ENCODE measurements at places on chromosomes 7 and 10.
A peak's percentile ranks its signal among the peaks of the same experiment; 100 is the strongest.

DNA sequence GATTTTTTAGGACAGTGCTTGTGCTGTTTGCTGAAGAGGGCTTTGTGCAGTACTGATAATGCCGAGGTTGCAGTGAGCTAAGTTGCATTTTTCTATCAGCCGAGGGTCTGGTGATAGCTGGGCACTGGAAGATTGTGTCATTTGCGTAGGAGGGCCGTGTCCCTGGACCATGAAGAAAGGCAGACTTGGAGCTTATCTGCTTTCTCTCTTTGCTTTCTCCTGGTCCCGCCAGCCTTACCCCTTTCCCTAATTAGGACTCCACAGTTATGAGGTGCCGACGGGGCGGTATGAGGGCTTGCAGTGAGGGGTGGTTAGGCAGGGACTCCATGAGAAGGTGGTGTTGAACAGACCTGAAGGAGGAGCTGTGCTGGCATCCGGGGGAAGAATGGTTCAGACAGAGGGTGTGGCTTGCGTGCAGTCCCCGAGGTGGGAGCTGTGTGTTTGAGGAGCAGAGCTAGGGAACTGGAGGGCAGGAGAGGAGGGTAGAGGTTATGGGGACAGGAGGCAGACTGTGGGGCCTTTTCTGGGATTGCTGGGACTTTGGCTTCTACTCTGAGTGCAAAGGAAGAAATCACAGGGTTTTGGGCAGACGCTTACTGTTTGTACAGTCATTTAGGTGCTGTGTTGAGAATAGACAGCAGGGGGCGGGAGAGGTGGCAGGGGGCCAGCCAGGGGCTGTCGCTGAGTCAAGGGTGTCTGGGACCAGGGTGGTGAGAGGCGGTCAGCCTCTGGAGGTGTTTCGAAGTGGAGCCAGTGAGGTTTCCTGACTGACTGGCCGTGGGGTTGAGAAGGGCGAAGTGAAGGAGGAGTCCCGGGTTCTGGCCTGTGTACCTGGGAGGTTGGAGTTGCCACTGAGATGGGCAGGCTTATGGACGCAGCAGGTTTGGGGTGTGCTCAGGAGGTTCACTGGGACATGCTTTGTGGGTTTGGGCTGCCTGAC is 43.4 kb downstream of the PRF1 start:
- peak; percentile 46 for DNase-seq

GRCh38 chr7:157854066-157854891 is 517.5 kb downstream of the DNAJB6 start:
- DNase-seq: no peak

GRCh38 chr7:148914208-148914777 is 30.2 kb upstream of the EZH2 start:
- peak; percentile 60 for DNase-seq

DNA sequence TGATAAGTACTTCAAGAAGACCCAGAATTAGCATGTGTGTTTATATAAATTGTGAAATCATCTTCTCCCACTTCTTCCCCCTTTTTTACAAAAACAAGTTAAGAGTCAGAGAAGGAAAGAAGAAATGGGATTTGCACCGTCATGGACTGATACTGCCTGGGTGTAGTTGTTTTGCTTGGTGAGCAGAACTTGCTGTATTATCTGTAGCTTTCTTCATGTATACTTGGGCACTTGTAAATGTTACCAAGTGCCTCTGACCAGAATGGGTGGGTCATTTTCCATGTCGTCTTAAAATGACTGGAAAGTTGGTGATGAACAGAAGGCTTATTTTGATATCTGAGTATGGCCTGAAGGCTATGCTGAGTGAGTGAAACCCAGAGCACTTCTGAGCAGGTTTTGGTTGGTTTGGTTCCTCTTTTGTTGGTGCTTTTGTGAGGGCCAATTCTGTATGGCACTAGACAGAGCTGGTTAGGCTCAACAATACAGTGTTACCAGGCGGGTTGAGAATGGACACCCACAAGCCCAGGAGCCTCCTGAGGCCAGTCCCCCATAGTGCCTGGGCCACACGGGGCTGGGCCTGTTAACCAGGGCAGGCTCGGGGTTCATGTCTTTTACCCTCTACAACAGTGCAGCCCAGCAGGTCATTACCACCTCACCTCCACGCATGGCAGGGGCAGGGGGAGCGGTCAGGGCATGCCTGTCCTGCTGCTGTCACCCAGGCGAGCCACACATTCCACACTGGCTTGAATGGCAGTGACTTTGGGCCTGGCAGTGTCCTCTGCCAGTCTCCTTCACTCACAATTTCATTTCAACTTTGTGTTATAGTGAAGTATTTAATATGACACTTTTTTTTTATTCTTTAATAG is 115.1 kb downstream of the CCNY start:
- no peak for DNase-seq

- DNase-seq: no peak
Measured at GRCh38 chr7:111708072-111708471, 145.8 kb upstream of the IMMP2L start.

- DNase-seq: no peak
Measured at GRCh38 chr7:130476297-130477150, 15.4 kb upstream of the MEST start.

GRCh38 chr7:25262586-25262985 is 34.3 kb upstream of the NPVF start:
- peak; percentile 20 for DNase-seq

- no peak for DNase-seq
Measured at GRCh38 chr10:49312246-49312869, 13.4 kb downstream of the C10orf71 start.

DNA sequence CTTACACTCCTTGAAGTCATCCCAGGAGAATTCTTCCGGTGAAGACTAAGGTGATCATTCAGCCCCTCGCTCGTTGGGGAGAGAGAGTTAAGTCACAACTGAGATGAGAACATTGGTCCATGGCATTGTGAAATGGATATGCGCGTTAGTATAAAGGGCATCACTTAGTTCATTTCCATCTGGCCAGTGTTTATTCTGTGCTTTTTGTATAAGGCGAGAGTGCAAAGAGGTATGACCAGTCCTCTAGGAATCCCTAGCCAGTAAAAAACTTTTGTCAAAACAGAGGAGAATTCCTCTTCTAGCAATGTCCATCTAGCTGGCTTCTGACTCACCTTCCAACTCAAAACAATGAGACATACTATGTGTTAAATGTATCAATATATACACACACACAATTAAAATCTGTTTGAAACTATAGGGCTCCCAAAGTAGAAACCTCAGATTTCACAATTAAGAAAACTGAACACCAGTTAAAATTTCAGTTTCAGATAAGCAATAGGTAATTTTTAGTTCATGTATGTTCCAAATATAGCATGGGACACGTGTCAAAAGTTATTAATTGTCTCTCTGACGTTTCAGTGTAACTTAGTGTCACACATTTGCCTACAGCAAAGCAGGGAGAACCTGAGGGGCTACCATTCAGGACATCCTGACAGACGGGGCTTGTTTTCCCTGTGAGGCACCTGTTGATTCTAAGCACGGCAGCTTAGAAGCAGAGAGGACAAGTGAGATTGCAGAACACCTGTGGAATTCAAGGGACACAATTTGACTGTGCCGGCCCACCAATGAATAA is 158.9 kb downstream of the KLF6 start:
- peak; percentile 90 for DNase-seq

DNA sequence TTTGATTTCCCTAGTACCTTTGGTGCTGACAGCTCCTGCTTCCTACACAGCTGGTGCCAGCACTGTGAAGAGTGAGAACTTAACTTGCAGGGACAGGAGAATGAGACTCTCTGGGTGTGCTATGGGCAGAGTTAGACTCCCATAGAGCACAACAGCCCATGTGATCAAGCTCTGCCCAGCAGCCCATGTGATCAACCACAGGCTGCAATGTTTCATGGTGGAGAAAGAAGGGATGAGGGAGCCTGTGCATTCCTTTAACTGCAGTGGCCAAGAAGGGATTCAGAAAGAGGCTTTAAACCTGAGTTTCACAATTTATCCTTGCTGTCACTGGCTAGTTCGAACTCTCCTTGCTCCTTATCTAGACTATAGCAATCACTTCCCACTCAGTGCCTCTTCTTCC is 10.0 kb upstream of the MEST start:
- no peak for DNase-seq

GRCh38 chr7:8143151-8143874 is 118.7 kb downstream of the ICA1 start:
- DNase-seq: no peak

DNA sequence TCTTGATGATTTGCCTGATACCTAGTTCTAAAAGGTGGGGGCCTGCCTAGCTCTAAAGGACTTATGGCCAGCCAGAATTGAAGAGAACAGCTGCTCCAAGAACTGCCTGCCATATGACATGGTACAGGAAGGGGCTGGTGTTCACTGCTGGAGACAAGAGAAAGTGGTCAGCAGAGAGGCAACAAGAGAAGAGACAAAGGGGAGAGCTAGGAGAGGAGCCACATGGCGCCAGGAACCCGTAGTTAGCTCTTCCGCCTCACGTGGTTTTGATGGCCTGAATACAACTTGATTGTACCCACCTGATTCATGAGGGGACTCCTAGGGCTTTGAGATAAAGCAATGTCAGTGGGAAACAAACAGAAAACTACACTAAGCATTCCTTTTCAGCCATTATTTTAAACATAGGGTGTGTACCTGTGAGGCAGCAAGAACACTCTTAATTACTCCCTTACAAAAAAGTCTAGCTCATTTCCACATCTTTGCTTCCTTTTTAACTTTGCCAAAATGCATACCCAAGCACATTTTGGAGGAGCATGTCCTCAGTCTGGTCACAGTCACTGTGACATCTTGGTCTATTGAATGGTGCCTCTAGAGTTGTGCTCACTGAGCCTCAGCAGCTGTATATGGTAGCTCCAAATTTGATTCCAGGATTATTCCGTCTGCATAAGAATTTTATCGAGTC is 71.6 kb downstream of the CCDC71L start:
- no peak for DNase-seq

GRCh38 chr10:101218351-101219138 is 10.7 kb downstream of the LBX1 start:
- no peak for DNase-seq

- DNase-seq: no peak
Measured at GRCh38 chr7:133999178-133999577, 128.0 kb upstream of the LRGUK start.

DNA sequence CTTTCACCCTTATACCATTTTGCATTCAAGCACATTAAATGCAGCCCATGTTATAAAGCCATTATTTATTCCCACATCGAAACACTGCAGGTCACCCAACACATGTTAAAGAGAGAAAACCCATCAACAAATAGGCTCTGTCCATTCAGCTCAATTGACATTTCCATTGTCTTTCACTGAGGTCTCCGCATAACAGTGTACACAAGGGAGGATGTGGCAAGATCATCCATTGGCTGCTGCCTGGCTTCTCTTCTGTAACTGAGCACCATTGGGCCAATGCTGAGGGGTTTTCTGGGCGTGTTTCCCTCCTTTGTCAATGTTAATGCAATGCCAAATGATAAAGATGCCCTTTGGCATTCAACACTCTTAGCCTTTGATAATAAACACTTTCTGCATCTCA is 278.1 kb upstream of the SP4 start:
- DNase-seq: no peak

GRCh38 chr7:76217942-76218566 is 16.4 kb downstream of the SRRM3 start:
- no peak for DNase-seq

- DNase-seq: no peak
Measured at GRCh38 chr10:29319205-29319781, 30.4 kb downstream of the LYZL1 start.

GRCh38 chr7:139700505-139701235 is 77.1 kb downstream of the HIPK2 start:
- DNase-seq: no peak

- no peak for DNase-seq
Measured at GRCh38 chr7:30170476-30171205, 35.9 kb downstream of the MTURN start.

GRCh38 chr10:20630092-20630643 is 266.9 kb downstream of the NEBL start:
- peak; percentile 5 for DNase-seq

- no peak for DNase-seq
Measured at GRCh38 chr7:78607099-78607498, 808.5 kb downstream of the PHTF2 start.

GRCh38 chr10:85961073-85961472 is 405.5 kb downstream of the GRID1 start:
- DNase-seq: no peak

GRCh38 chr10:129914153-129914855 is 49.8 kb downstream of the EBF3 start:
- no peak for DNase-seq

GRCh38 chr10:126264102-126265018 is 123.9 kb downstream of the ADAM12 start:
- DNase-seq: no peak

Measured in fibroblast of skin of back (primary cell).